ENCODE measurements at places on chromosomes 16 and 17.

GRCh38 chr16:68126395-68126794 is 41.2 kb downstream of the NFATC3 start:
- DNase-seq: no peak

GRCh38 chr16:1471569-1472194 is 3.1 kb downstream of the CLCN7 start:
- no peak for DNase-seq

DNA sequence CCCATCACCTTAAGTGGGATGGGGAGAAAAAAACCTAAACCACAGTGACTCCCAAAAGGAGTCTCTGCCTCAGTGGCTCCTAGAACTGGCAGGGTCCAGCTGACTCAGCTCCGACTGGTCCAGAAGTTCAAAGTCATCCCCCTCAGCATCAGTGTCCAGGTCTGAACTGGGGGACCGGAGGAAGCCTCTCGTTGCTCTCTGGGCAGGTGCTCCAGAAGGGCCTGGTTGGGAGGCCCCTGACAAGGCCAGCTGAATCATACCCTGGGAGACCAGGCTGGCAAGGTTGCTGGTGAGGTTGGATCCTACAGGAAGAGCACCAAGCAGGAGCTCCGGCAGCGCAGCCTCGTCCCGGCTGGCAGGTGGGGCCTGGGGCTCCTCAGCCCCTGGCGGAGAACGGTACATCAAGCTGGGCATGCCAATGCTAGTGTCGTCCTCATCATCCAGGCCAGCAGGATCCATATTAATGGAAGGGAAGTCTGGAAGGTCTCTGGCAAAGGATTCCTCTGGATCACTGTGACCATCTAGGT is 4.3 kb upstream of the PSMC3IP start:
- DNase-seq: no peak

- no peak for DNase-seq
These were observed 36.3 kb downstream of the MYH3 start for GRCh38 chr17:10620823-10621222.

- no peak for DNase-seq
These were observed 158.8 kb downstream of the CHD9 start for GRCh38 chr16:53213542-53213941.

- no peak for DNase-seq
These were observed 250.6 kb upstream of the ZFHX3 start for GRCh38 chr16:73298562-73298961.

- DNase-seq: no peak
These were observed 102.7 kb downstream of the CLEC16A start for GRCh38 chr16:11047057-11047456.

DNA sequence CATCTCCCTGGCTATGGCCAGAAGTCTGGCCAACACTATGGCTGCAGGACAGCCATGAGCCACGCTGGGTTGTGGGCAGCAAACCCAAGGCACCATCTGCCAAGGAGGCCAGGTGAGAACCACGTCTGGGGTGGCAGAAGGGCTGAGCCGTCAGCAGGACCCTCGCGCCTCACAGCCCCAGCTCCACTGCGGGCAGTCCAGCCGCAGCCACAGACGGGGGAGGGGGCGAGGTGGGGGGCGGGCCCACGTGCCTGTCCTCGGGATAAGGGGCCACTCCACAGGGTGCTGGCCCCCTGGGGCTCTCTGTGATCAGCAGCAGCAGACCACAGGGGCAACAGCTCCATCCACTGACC is 6.5 kb upstream of the BAIAP2 start:
- DNase-seq: no peak

DNA sequence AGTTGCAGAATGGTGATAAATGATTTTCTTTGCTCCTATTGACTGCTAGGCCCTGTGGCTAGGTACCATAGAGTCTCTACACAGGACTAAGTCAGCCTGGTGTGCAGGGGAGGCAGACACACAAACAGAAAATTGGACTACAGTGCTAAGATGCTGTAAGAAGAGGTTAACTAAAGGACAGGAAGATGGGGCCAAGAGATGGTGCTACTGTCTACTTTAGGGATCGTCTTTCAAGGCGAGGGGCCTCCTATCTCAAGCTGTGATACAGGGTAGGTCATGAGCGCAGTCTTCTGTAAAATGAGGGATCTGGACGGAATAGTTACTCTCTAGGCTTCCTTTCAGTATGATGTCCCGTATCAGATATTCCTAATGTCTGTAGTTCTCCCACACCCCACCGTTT is 817 bp downstream of the NME1 start:
- no peak for DNase-seq

DNA sequence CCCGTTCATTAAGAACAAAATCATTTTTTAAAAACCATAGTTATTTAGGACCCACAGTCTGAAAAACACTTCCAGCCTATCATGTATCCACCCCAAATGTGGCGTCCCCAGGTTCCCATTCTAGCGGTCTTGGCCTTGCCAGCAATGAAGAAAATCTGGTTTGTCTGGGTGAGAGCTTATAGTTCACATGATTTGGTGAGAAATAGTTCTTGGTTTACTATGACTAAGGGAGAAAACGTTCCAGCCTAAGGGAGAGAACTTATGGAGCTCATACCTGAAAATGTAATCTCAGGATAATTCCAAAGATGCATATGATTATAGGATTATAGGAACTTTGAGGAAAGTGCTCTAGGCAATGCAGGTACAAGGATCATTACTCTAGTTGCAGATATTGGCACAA is 4.8 kb downstream of the MARVELD3 start:
- no peak for DNase-seq

DNA sequence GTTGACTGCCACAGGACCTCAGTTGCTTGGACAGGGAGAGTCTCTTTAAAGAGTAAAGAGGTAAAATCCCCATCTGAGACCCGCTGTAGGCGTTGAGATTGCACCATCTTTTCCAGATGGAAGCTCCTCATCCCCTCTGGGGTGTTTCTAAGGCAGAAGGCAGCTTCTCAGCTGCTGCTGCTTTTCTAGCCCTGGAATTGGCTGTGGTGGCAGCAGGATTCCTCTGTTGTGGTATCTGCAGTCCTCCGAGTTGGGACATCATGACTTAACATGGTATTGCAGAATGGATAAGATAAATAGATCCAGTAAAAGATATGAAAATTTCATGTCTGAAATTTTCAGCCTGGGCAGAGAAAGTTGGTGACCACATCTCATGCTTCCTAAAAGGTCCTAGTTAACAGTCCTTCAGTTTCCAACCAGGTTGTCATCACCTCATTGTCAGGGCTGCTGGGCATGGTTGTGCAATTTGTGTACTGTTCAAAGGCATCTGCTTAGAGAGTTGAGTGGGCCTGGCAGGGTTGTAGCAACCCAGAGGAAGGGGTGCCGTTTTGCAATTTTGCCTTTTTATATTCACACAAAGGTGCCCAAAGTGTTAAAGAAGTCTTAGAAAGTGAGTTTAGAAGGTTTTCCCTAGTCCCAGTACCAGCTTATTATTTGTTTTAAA is 150.4 kb downstream of the SPECC1 start:
- no peak for DNase-seq

GRCh38 chr17:70775679-70776078 is 606.3 kb downstream of the KCNJ2 start:
- DNase-seq: no peak

GRCh38 chr16:54346041-54346440 is 59.5 kb upstream of the IRX3 start:
- no peak for DNase-seq

DNA sequence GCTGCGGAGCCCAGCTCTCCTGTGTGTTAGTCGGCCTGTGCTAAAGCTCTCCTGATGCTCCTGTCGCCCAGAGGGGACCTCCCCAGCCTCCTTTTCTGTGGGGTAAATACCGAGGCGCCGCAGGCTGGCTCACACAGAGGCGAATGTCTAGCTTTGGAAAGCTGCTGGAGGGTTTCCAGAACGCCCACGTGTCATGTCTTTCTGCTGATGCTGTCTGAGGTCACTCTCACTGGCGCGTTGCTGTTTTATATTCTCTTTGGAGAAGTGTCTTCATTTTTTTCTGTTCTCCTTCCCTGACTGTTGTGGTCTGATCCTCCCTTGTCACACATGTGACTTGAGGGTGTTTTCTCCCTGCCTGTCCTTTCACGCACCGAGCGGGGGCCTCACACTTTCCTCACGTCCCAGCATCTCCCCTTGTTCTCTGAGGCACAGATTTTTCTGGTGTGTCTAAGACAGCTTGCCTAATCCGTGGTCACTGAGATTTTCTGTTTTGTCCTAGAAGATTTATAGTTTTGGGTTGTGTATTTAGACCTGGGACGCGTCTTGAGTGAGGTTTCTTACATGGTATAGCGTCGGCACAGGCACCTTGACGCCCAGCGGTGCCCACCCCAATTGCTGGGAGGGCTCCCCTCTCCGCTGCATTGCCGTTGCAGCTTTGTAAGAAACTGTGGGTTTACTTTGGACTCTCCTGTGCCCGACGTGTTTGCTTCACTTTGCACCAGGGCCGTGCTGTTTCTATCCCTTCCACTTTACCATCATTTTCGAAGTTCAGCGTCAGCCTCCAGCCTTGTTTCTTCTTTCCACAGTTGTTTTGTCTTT is 92.1 kb upstream of the ZNF750 start:
- DNase-seq: no peak

GRCh38 chr16:25151996-25152395 is 40.5 kb downstream of the LCMT1 start:
- no peak for DNase-seq

GRCh38 chr16:30585022-30585399 is 486 bp downstream of the ZNF785 start:
- no peak for DNase-seq

DNA sequence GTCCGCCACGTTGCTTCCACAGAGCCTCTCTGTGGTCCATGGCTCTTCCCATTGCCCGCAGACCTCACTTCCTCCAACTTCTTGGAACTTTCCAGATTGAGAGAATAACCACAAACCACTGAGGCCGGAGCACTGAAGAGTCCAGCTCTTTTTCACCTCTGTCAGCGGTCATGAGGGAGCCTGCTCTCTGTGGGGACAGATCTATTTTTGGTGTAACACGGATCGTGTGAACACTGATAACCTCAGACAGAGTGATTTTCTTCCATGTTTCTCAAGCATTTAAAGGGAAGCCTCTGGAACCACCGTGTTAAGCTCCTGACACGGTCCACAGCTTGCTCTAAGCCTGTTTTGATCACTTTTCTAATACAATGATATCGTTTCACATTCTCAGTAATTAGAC is 49.7 kb downstream of the NTN1 start:
- no peak for DNase-seq

GRCh38 chr17:42249681-42250446 is 26.3 kb downstream of the STAT5B start:
- DNase-seq: no peak

DNA sequence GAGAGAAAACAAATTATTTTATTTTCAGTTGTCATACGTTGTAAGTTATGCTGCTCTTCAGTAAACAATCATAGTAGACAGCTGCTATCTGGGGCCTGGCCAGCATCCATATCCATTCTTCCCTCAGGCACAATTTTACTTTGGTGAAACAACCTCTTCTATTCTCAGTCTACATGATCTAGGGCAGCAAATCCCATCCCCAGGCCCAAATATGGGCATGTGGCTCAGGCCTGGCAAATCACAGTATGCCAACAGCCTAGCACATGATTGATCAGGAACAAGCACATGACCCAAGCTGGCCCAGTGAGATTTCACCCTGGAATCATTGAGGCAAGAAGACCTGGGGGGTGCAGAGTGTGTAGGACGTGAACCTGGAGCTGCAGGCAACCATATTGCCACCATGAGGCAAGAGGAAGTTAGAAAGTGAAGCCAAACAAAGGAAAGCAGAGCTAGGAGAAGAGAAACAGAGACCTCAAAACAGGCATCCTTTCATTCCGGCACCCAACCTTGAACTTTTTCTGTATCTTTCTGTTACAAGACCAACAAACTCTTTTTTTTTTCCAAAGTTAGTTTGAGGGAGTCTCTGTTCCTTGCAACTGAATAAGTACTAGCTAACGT is 10.3 kb upstream of the ABCC12 start:
- DNase-seq: no peak

- DNase-seq: no peak
These were observed 98.7 kb downstream of the NPIPB11 start for GRCh38 chr16:29307598-29308507.

- no peak for DNase-seq
These were observed 169.9 kb downstream of the CYB561 start for GRCh38 chr17:63275971-63276745.

GRCh38 chr16:50419116-50419515 is 50.3 kb upstream of the BRD7 start:
- no peak for DNase-seq

Data from NCI-H2107 (cell line).